ENCODE measurements at places on chromosomes 4 and X.

DNA sequence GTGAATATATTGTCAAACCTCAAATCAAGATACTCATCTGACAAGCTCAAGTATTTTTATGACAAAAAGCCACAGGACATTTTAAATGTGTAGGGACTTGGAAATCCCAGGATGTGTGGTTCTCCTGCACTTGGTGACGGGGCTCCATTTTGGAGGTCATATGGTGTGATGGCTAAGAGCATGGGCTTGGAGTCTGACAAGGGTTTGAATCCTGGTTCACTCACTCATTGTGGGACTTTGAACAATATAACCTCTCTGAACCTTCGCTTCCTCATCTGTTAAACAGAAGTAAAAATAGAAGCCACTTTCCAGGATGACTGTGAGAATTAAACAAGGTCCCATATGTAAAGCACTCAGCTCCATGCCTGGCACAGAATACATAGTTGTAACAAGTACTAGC lies 99.6 kb downstream of the SMIM20 start:
- no peak for DNase-seq

GRCh38 chr4:78742300-78742699 lies 33.9 kb upstream of the BMP2K start:
- no peak for DNase-seq

- no peak for DNase-seq
Observed at GRCh38 chrX:44022964-44023363, 49.8 kb upstream of the NDP start.

DNA sequence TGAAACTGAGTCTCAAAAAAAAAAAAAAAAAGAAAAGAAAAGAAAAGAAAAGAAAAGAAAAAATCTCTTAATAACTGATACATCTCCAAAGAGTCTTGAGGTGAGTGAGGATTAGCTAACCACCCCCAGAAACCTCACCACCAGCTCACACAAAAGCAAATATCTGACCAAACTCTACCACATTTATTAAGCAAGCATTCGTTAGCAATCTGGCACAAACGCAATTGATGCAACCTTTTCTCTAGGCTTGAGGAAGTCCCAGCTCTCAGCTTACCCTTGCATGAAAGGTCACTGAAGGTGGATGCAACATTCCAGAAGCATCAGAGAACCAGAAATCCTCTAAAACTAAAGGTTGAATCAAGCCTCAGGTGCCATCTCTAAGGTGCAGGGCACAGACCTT lies 231.9 kb upstream of the BCOR start:
- no peak for DNase-seq

DNA sequence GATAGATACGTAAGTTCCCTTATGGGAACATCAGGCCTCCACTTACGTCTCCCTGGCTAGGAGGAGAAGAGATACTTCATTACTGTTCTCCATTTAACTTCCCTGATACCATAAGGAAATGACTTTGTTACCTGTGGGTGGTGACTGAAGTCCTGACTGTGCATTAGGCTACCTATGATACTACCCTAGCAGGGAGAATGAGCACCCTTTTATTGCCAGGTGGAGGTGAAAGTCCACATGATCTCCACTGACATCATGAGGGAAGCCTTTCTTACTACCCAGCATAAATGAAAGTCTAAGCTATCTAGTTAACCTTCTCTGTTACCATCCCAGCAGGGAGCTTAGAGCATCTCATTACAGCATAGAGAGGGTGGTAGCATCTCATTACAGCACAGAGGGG lies 24.4 kb upstream of the LAMTOR3 start:
- no peak for DNase-seq

DNA sequence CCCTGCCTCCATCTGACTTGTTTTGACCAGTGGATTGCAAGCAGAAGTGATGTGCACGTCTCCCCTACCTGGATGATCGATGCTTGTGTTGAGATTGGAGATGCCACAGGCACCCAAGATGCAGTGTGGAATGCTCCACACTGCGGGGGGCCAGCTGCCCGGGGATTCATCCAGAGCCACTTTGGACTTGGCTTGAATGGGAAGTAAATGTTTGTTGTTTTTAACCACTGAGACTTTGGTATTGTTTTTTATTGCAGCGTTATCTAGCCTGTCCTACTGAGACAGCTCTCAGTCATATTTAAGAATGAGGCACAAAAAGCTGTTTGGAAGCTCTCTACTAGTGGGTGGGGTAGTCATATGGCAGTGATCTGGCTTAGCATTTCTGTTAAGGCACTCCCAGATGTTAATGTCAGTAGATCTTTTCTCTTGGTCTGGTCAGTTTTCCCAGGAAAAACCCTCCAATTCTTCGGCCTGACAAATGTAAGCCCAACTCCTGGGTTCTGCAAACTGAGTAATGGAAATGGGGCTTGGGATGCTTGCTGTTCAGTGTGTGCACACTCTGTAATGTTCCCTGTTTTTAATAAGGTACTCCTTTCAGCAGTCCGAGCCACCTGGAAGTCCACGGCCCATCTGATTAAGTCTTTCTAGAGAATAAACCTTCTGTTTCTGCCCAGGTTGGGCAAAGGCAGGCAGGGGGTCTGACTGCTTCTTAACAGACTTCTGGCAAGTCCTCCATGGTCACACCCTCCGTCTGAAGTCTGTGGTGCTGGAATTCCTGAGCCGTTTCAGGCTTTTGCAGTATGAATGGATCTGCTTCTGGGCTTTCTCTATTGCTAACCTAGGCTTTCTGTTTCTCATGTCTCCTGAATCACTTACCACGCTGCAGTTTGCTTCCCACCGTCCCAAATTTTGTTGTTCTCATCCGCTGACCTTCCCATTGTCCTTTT lies 74.8 kb downstream of the WWC2 start:
- DNase-seq, result no peak

DNA sequence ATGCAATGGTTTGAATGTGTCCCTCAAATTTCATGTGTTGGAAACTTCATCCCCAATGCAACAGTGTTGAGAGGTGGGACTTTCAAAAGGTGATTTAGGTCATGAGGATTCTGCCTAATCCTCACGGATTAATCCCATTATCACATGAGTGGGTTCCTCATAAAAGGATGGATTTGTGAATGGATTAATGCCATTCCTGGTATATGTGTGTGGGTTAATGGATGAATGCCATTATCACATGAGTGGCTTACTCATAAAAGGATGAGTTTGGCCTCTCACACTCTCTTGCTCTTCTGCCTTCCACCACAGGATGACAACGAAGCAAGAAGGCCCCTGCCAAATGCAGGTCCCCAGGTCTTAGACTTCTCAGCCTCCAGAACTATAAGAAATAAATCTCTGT lies 30.5 kb upstream of the NEUROG2 start:
- DNase-seq, result no peak

DNA sequence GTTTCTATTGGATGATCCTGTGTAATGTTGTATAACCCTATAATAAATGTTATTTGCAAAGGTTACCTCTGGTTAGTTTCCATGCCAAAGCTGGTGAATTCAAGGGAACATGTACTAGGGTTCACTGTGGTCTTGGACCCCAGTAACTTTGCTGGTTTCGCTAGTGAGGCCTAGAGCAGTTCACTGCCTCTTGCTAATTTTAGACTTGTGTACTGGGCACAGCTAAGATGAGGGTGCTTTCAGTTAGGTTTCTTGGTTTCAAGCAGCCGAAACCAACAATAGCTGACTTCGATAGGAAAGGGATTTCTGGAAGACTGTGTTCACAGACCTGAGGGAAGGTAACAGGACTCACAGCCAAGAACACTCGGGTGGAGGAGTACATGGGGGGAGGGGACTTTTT lies 215.5 kb upstream of the BCOR start:
- DNase-seq, result no peak

- DNase-seq, result no peak
Observed at GRCh38 chr4:108155373-108155772, 13.4 kb downstream of the LEF1 start.

DNA sequence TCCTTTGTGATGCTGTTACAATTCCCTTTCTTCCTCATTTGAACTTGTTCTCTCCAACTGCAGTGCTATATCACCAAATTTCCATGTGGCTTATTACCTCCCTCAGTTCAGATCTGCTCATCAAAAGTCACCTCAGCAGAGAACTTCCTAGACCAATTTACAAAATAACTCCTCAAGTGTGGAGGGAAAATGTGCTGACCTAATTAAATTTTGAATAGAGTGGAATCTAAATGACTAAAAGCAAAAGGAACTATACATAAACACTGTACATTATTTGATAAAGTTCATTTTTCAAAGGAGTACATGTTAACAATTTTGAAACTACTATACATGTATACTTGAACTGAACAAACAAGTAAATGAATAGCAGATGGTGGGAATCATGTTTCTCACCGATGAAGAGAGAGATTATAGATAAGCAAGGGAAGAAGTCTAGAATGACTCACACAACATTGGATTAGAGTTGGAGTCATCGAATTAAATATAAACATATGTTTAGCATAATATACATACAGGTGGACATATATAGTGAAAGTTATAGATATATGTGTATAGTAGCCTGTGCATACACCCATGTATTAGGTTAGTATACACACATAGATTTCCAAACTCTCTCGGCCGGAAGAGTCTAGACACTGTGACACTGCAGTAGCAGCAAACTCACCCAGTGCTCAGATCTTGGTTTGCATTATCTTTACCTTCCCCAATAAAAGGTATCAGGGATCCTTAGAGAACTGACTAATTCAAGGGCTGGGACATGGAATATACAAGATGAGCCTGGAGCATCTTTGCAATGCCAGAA lies 318.7 kb downstream of the PCDH18 start:
- no peak for DNase-seq

- no peak for DNase-seq
Observed at GRCh38 chr4:20992002-20992401, 291.7 kb downstream of the PACRGL start.

GRCh38 chrX:132602701-132603100 lies 113.9 kb upstream of the MBNL3 start:
- DNase-seq, result no peak

DNA sequence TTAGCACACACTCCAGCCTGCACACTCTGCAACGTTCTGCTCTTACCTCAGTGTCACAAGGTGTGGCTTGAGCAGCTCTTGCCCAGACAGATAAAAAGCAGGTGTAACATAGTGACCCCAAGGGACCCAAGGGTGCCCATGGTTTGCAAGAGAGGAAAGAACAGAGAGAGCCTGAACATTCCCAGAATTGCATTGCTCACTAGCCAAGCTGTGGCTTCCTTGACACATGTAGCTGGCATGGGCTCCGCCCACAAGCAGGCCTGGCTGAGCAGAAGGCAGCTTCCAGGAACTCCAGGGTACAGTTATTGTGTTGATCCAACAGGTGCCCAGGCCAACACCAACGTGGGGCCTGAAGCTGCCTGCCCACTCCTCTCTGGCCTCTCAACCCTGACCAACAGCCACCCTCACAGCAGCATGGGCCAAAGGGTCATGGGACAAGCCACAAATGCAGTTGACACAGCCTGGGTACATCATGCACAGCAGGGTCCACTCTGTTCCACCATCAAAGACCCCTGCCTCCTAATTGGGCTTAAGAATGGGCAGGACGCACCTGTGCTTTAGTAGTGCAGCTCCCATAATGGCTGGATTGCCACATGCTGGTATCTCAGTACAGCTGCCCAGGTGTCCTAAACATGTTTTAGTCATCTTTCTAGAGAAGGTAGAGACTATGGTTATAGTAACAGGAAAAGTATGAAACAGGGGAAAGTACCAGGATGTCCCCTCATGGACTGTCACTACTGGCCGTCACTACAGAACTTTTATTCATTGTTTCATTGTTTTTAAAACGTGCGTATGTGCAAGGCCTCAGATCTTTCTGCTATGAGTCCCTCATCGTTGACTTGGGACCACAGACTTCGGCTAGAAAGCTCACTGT lies 73.7 kb upstream of the ACSL1 start:
- DNase-seq, result no peak

DNA sequence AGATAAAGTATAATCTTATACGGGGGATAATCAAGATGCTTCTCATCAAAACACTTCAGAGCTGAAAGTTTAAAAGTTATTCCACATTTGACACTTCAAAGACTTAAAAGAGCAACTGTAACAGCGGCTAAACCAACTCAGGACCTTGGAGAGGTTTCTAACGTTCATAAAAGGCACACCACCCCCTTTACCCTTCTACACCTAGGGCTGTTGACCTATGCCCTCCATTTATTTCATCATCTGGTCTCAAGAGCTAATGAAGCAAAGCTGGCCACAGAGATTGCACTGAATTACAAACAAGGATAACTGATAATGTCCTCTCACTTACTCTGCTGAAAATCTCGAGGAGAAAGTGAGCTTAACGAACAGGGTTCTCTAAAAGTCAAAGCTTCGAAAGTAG lies 1.1 kb upstream of the RPS6KA6 start:
- DNase-seq, result no peak

DNA sequence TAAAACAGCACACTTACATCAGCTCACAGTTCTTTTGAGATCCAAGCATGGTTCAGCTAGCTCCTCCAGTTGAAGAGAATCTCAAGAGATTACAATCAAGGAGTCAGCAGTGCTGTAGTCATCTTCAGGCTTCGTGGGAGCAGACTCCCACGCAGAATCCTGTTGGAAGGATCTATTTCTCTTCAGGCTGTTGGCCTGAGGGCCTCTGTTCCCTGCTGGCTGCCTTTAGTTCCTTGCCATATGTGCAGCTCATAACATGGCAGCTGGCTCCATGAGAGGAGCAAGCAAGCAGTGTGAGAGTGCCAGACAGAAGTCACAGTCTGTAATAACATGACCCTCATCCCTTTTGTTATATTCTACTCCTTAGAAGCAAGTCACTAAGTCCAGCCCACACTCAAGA lies 168.6 kb downstream of the COX18 start:
- no peak for DNase-seq

DNA sequence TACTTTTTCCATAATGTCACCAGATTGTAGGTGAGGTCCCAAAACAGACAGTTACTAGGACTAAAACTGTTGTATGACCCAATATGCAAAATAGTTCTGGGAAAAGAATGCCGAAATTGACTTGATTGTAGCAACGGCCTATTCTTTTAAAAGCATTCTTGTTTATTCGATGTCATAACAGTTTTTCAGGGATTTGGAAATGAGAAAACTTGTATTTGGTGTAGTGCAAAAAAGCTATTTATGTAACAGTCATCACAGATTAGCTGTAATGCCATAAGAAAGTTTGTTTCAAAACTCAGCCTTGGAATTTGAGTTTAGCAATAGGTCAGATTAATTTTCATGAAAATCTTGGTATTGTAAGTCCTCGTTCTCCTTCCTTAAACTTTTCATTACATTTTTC lies 69.2 kb upstream of the DIAPH2 start:
- DNase-seq, result no peak
